ENCODE measurements at places on chromosomes 7 and 10. TPM values are rescaled to one million over a fixed set of nuclear protein-coding genes. Genes with fewer than 3 reads are reported as not detected.

DNA sequence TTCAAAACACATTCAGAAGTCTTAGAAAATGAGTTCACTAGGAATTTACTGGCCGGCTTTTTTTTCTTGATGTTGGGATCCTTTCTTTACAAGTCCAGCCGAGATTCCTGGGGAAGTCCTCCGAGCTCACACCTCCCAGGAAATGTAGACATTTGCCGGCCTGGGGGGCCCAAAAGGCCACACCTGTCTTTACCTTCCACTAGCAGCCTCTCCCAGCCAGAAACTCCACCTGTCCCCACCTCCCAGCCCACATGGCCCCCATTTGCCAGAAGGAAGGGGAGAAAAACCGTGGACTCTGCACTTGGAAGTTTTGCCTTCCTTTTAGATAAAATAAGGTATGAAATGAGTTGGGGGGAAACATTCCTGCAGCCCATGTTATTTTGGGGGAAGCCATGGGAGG lies 27.6 kb upstream of the EMX2 start:
- H3K36me3 ChIP-seq: no peaks in the 10 kb centered on the region
- H3K4me1 ChIP-seq: no peaks in the 10 kb centered on the region
- H3K4me3 ChIP-seq: no peak overlapping the region
- H3K27ac ChIP-seq: no peak overlapping the region

DNA sequence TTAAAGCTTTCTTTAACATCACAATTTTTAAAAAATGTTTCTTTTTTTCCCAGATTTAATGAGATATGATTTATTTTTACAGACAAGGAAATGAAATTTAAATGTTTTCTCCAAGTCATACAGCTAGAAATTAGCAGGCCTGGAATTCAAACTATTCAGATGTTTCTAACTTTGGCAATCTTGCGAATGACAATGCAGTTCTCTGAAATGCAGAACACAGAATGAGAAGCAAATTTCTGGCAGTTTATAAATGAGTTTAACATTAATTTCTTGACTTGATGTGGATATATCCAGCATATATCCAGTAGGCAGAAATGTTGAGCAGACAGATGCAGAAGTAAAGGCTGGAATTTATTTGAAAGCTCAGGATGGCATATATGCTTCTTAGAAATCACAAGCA lies 227.5 kb downstream of the THSD7A start:
- H3K36me3 ChIP-seq: no peaks in the 10 kb centered on the region
- no peak for DNase-seq
- H3K27me3 ChIP-seq: no peaks in the 10 kb centered on the region
- no peak overlapping the region for H3K27ac ChIP-seq
- no peaks in the 10 kb centered on the region for H3K4me1 ChIP-seq

THAP5 gene
- 33.8 TPM for total RNA-seq

SPDYE6 gene
- not detected for total RNA-seq

MKX gene
- not detected for total RNA-seq

MPP7 gene
- total RNA-seq: 0.60 TPM
